EL (cell line): ENCODE measurements at places on chromosomes 5 and 9.

GRCh38 chr5:76521240-76521758 is 101.9 kb downstream of the F2RL2 start:
- DNase-seq = peak; percentile 9

DNA sequence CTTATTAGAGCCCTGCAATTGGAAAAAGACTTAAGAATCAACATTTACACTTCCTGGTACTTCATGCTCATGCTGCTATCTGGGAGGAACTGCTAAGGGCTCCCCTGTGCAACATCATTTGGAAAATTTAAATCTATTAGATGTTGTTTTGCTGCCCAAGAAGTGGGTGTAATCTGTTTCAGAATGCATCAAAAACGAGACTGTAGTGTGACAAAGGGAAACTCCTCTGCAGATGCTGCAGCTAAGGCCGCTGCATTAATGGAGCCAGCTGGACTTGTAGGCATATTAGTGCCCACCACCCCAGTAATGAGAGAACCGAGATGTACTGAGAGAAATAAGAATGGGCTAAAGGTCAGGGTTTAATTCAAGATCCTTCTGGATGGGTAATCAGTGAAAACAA is 11.1 kb upstream of the PAIP1 start:
- no peak for DNase-seq

GRCh38 chr5:89946508-89946907 is 463.0 kb downstream of the CETN3 start:
- DNase-seq = no peak

DNA sequence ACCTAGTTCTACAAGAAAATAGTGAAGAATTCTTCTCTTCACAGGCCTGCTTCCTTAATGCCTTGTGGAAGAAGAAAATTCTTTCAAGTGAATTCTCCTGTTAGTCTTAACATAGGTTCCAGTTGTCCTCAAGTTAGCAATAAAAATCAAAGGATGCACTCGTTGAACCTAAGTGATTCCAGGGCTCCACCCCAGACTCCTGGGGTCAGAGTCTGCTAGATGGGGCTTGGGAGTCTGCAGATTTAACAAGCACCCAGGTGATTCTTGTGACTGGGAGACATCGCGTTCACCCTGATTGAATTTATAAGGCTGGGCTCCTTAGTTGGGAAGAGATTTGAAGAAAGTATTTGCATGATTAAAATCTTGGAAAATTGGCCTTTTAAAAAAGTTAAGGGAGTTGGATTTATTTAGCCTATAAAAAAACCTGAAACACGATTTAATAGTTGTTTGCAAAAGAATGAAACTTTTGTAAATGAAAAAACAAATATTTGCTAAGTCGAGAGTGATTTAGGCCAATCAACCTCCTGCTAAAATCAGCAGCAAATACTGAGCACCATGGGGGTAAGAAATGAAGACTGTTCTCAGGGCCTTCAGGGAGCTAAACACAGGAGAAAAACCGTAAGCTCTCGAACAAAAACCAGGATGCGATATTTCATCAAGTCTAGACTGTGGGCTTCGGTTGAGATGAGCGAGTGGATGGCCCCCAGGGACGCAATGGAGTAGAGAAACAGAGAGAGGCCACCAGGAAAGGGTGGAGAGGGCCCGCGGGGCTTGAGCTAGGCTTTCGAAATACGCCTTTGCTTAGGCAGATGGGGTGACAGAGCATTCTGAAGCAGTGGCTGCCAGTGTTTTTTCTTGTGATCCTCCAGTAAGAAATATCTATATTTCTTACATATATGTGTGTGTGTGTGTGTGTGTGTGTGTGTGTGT is 86.9 kb upstream of the TTC23L start:
- no peak for DNase-seq

- DNase-seq = no peak
Measured at GRCh38 chr5:143929486-143929885, 117.5 kb downstream of the HMHB1 start.

GRCh38 chr5:16921211-16921610 is 14.9 kb downstream of the MYO10 start:
- DNase-seq = no peak

DNA sequence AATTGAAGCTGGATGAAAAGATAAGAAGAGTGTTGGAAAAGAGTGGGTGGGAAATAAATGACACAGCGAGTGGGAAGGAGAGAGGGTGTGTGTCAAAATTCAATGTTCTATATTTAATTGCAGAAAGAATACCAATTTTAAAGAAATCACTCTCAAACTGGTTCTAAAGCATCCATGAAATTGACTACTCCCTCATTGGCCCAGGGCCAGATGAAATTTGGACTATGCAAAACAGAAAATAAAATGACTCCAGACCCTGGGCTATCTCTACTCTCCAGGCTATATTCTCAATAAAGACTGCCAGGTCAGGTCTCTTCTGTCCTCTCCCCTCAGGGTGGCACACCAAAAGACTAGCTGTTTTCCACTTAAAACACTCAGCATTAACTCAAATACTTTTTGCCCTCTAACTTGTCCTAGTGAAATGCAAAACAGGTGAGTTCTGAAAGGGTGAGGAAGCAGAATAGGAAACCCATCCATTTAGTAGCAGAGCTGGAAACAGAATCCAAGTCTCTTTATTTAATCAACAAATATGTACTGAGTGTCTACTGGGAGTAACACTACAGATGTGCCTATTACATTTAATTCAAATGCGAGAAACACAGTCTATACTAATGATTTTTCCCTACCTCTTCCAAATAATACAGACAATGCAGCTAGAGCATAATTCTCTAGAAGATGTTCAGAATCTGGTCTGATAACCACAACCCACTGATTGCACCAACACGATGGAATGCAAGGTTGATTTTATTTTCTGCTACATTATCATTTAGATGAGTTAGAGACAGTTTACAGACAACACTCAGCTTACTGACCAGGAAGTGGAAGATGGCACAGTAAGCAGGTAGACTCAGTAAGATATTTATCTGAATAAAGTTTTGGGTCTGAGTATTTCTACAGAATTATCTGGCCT is 42.1 kb downstream of the EFCAB9 start:
- peak; percentile 39 for DNase-seq

- no peak for DNase-seq
Measured at GRCh38 chr5:38562444-38563210, 6.2 kb upstream of the LIFR start.

DNA sequence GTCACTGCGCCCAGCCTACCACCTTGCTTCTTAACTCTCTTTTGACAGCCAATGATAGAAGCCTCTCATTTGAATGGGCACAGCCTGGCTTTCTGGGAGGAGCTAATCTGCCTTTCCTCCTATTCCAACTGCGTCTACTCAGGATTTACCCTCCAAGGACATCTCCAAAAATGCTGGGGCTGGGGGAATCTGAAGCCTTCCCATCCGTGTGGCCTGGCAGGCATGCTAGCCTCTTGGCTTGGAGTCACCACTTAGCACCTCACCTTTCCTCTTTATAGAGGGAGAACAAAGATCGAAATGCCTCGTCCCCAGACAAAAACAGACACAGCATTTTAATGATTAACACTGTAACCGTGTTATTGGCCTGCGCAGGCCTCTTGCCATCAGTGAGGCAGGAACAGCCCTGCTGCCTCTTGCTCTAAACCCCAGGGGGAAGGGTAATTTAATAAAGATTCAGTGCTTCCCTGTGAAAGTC is 108.2 kb upstream of the KLF4 start:
- no peak for DNase-seq

DNA sequence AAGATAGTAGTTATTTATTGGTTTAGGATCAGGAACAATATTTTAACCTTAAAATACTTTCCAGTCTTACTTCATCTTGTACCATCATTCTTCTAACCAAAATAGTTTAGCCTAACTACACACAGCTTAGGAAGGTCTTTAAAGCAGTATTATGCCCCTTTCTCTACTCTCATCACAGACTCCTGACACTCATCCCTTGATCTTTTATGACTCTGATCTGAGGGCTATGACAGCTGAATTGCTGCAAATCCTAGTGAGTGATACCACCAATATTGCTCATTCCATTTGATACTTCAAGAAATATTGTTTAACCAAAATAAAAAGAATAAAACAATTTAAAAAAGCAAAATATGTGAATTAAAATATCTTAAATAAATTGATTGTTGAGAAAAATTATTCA is 746.6 kb upstream of the ACO1 start:
- no peak for DNase-seq

GRCh38 chr5:171968531-171968930 is 37.9 kb downstream of the FBXW11 start:
- DNase-seq = no peak

- DNase-seq = no peak
Measured at GRCh38 chr5:179256328-179257175, 88.7 kb downstream of the ADAMTS2 start.

GRCh38 chr5:10746711-10747110 is 14.3 kb downstream of the DAP start:
- no peak for DNase-seq

GRCh38 chr9:29212397-29213387 is 1639.4 kb upstream of the C9orf72 start:
- no peak for DNase-seq

DNA sequence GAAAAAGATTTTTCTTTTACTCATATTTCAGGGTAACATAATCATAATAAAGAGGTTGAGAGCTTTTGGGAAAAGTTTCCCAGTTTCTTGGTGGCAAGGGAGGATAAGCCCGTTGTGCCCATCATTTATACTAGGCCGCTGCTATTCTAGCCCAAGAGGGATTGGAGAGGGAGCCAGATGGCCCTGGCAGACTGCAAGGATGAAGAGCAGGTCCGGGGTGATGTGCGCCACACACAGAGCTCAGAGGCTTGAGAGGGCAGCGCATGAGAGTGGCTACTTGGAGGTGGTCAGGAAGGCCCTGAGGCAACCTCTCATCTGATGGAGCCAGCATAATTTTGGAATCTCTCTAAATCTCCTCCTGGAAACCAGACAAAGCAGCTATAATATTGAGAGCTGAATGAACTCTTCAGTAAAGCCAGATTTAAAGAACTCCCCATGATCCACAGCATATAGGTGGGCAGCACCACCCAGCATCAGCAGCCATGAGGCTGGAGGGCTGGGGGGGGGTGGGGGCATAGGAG is 110.1 kb downstream of the MED27 start:
- DNase-seq = no peak

- DNase-seq = no peak
Measured at GRCh38 chr5:126866851-126867636, 90.1 kb downstream of the LMNB1 start.

DNA sequence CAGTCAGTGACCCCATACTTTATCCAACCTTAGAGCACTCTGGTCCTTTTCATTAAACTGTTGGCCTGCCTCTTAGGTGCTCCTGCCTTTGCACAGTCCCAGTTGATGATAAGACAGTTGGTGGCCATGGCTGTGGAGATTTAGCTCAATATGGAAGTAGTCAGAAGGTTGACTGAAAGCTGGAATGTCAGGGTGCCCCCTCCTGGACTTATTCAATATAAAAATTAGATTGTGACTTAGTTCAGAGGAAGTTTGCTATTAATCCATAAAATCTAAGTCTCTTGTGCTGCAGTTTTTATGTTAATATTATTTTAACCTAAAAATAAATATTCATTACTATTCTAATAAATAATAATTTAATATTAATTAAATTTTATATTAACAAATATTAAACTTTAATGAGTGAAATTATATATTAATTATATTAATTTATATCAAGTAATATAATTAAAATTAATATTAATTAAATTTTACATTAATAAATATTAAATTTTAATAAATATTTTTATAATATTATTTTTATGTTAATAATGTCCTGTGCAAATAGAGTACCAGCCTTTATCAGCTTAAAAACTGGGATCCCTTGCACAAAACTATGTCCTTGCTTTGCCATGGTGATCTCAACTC is 77.7 kb upstream of the ADAMTSL1 start:
- DNase-seq = peak; percentile 34

- no peak for DNase-seq
Measured at GRCh38 chr9:84759300-84759750, 89.8 kb downstream of the NTRK2 start.

- DNase-seq = peak; percentile 84
Measured at GRCh38 chr5:172123269-172123692, 64.7 kb downstream of the STK10 start.

DNA sequence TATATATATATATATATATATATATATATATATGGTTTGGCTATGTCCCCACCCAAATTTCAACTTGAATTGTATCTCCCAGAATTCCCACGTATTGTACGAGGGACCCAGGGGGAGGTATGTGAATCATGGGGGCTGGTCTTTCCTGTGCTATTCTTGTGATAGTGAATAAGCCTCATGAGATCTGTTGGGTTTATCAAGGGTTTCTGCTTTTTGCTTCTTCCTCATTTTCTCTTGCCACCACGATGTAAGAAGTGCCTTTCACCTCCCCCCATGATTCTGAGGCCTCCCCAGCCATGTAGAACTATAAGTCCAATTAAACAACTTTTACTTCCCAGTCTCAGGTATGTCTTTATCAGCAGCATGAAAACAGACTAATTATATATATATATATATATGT is 52.3 kb upstream of the ADAMTS2 start:
- DNase-seq = no peak

DNA sequence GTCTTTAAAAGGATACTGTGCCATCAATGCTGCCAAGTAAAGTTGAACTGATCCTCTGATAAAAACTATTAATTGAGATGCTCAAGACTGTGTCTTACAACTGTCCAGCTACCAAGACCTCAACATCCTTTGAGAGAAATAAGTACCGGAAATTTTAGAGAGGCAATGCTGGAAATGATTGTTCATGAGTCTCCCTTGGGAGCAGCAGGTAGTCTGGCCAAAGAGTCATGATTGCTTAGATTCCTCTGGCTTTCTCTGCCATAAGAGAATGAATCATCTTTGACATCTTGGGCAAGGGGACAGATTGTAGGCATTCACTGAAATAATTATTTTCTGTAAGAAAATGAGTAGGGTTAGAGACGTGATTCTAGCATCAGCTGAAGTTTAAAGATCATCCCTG is 466.6 kb upstream of the DAB2 start:
- DNase-seq = peak; percentile 27

- peak; percentile 86 for DNase-seq
Measured at GRCh38 chr5:168295574-168296201, 4.2 kb downstream of the WWC1 start.

DNA sequence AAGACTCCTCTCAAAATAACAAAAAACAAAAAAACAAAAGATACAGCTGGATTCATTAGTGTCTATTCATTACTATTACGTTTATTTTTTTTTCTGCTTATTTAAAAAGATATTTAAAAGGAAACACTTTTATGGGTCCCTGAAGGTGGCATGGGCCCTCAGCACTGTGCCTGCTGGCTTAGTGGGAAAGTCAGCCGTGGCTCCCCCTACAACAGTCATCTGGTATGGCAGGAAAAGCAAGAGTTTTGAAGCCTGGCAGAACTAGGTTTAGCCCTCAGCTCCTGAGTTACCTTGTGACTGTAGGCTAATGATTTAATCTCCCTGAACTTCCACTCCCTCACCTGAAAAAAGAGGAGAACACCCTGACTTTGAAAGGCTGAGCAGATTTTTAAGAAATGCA is 135.6 kb downstream of the GOLPH3 start:
- no peak for DNase-seq

- DNase-seq = no peak
Measured at GRCh38 chr5:132528021-132528420, 15.3 kb downstream of the IL5 start.

- DNase-seq = peak; percentile 97
Measured at GRCh38 chr9:125233678-125234077, 7.5 kb downstream of the HSPA5 start.

- no peak for DNase-seq
Measured at GRCh38 chr9:107586493-107586892, 96.9 kb upstream of the KLF4 start.
